ENCODE measurements at places on chromosomes 3 and 15.
A peak's percentile ranks its signal among the peaks of the same experiment; 100 is the strongest.

DNA sequence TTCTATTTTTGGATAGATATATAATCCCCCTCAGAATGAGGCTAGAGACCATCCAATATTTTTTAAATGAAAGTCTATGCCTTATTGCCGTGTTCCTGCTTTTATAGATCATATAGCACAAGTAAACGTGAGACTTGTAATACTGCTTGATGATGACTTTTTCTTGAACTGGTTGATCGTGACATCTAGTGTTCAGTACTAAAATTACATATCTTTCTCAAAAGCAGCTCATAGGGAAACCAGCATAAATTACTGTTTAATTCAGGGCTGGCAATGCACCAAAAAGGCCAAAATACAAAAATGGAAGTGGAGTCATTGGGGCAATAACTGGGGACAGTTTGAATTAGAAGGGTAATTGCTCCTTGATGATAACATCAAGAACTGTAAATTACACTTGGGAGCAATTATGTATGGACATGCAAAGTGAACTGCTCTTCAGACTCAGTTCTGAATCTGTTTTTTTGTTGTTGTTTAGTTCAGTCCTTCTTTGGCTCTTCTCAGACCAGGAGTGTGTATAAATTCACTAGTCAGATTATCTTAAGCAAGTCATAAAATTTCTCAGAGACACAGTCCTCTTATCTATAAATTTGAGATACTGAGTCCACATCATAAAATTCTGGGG, 325.3 kb downstream of the THSD4 start:
- peak; percentile 31 for DNase-seq

DNA sequence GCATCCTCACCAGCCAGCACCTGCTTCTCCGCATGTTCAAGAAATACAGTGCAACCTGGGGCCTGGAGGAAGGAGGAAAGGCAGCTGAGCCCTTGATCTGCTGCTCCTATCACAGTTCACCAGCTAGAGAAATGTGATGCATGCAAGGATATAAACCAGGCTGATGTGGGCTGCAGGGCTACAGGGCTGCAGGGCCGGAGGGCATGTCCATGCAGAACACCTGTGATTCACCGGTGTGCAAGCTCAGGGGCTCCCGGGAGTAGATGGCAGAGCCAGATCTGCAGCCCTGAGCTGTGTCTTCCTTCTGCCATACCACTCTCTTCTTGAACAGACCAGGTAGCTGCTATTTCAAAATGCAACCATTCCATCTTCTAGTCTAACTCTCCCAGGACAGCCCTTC, 84.9 kb downstream of the HMG20A start:
- no peak for DNase-seq

- no peak for DNase-seq
These were observed 548.8 kb upstream of the MDFIC2 start for GRCh38 chr3:70861234-70861633.

DNA sequence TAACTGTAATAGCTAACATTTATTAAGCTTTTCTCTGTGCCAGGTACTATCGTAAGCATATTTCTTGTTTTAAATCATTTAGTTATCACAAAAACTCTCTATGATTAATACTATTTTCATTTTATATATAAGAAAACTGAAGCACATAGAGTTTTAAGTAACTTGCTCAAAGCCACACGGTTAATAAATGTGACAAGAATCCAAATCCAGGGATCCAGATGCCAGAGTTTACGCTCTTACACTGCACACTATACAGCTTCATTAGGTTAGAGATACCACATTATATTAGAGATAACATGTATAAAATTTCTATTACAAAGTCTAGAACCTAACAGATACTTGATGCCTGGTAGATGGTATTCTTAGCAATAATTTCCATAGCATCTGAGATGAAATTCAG, 265.2 kb downstream of the SHOX2 start:
- no peak for DNase-seq

- DNase-seq: no peak
These were observed 14.5 kb downstream of the CAND2 start for GRCh38 chr3:12810961-12811360.

DNA sequence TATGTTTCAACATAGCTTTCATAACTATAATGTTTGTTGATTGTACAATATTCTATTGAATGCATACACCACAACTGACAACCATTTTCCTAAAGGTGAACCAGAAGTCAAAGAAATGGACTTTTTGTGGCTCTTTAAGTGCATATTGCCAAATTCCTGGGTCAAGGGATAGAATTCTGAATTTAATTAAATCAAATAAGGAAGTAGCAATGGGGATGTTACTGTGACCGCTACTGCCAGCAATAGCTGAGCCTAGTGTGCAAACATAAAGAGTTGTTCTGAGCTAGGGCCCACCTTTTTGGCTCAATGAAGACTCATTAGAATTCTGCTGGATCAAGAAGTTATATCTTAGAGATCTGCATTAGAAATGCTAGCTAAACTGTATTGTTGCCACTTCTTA, 17.3 kb upstream of the KBTBD8 start:
- DNase-seq: peak; percentile 29

GRCh38 chr15:58525991-58526421, 94.2 kb downstream of the LIPC start:
- peak; percentile 72 for DNase-seq

- DNase-seq: no peak
These were observed 338.7 kb upstream of the IL12A start for GRCh38 chr3:159649951-159650350.

- DNase-seq: no peak
These were observed 1.0 kb downstream of the LIMD1 start for GRCh38 chr3:45595364-45596195.

DNA sequence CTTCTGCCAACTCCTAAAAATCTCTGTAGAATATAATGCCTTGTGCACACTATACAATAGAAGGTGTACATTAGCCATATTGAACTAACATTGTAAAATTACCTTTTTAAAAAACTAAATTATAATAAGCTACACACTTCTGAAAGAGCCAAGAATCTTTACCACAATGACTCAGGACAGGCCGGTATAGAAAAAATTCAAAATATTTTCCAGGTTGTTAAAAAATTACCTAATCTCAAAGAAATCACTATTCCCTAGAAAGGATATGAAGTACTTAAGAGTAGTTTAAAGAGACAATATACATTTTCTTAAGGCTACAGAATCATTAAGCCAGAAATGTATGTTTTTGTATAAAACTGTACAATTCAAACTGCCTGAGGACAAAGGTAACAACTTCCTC, 48.5 kb downstream of the TJP1 start:
- no peak for DNase-seq

- no peak for DNase-seq
These were observed 9.1 kb upstream of the FEM1B start for GRCh38 chr15:68268405-68268804.

DNA sequence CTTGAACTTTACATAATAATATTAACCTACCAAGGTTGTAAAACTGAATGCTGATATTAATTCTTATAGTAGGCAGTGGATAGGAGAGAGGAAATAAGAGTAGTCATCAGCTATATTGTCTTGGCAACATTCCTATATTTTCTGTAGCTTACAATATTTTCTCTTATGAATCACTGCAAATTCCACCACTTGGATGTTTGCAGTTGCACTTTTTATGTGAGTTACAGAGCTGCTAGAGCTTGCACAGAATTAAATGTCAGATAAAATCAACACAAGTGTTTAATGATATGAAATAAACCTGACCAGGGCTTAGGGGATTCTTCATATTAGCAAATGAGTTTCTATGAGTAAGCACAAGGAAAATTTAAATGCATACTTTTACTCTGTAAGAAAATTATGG, 1710.1 kb downstream of the SI start:
- no peak for DNase-seq

DNA sequence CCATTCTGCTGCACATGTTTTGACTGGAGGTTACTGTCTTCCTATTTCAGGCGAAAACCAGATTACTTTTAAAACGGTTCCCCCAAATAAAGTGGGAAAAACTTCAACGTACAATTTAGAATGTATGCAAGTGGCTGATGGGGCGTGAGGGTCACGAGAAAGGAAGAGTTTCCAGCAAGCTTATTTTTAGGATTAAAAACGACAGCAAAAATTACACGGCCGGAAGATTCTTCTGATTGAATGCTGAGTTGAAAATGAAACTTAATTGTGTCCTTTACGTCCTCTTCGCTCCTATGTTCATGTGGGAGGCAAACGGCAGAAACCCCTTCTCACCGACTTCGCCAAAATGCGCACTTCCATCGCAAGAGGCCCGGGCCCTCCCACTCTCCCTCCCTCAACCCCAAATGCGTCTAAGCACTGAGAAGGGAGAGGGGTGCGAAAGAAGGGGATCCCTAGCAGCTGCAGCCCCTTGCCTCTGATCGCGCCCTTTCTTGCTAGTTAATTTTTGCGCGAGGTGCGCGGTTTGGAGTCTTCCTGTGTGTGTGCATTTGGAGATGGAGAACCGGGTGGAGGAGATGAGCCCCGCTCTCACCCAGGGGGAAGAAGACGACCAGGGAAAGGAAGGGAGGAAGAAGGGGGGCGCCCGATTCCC, 656 bp downstream of the CD47 start:
- DNase-seq: peak; percentile 63

DNA sequence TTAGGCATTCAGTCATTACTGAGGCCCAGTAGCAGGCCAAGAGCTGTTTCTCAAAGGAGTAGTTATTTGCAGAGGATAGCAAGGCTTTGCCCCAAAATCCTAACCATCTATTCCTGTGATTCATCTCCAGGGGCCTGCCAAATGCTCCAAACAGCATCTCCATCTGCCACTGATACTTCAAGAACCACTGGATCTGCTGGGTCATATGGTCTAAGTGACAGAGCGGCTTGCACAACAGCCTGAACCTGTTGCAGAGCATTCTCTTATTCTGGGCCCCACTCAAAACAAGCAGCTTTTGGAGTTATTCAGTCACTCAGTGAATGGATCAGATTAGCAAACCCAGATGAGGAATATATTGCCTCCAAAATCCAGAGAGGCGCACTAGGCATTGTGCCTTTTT, 68.8 kb upstream of the ALDH1A3 start:
- DNase-seq: no peak

DNA sequence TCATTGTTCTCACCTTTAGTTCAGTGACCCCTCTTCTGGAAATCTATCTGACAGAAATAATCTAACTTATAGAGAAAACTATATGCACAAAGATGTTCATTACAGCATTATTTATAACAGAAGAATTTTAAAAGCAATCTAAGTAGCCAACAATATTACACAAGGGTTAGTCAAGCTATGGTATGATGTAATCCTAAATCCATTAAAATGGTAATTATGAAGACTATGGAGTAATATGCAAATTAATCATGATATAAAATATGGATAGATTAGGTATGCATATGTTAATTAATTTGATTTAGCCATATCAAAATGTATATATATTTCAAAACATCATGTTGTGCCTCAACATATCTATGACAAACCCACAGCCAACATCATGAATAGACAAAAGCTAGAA, 17.7 kb upstream of the HERC1 start:
- DNase-seq: no peak

- peak; percentile 54 for DNase-seq
These were observed 75.2 kb downstream of the NEO1 start for GRCh38 chr15:73127302-73127936.

- no peak for DNase-seq
These were observed 9.3 kb downstream of the EOGT start for GRCh38 chr3:69004138-69004537.

DNA sequence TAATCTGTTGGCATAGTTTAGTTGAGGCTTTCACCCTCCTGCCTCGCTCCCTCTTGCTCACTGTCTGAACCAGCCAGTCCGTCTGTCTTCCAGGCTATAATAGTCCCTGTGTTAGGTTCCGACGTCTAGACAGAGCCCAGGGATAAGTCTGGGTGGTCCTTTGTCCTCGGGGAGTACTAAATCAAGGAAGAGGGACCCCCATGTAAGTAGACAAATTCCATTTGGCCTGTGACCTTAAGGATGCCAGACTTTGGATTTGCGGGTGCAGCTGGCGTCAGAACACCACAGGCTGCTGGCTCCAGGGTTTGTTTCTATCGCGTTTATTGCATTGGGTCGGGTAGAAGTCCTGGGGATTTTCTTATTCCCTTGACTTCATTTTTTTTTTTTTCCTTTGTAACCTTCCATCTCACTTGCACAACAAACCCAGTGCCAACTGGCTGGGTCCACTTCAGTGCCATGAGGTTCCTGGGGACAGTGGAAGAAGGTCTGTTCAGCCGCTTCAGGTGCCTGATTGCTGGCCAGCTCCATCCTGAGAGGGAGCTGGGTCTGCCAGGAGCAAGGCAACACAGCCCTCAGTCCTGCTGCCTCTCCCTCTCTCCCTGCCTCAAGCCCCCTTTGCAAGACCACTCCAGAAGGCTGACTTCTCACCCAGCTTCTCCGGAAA, 95.4 kb upstream of the KLHL25 start:
- DNase-seq: no peak

DNA sequence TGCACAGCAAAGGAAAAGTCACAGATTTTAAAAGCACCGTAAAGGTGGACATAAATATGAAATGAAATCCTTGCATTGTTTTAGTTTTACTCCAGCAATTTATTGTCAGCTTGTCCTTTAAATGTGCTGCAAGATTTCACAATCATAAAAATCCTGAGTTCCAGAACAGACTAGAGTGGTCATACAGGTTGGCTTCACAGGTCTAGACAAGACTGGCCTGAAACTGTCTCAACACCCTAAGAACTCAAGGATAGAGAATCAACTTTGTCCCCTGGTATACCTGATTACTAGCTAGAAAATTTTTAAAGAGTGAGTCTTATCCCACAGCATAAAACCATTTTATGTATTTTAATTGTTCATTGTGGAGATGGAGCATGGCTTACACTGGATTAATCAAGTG, 521.7 kb upstream of the MCTP2 start:
- DNase-seq: no peak

GRCh38 chr3:19888428-19889152, 45.4 kb downstream of the EFHB start:
- no peak for DNase-seq

GRCh38 chr3:186213946-186214345, 105.1 kb upstream of the ETV5 start:
- no peak for DNase-seq

DNA sequence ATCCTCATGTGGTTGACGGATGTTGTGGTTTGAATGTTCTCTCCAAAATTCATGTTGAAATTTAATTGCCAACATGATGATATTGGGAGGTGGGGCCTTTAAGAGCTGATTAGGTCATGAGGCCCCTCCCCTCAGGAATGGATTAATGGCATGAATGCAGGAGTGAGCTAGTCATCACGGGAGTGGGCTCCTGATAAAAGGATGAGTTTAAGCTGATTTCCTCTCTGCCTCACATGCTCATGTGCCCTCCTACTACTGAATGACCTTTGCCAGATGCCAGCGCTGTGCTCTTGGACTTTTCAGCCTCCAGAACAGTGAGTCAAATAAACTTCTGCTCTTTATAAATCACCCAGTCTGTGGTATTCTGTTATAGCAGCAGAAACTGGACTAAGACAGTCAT, 111.2 kb downstream of the MYO5A start:
- peak; percentile 42 for DNase-seq

- no peak for DNase-seq
These were observed 133.9 kb upstream of the PFN2 start for GRCh38 chr3:150104564-150104963.

DNA sequence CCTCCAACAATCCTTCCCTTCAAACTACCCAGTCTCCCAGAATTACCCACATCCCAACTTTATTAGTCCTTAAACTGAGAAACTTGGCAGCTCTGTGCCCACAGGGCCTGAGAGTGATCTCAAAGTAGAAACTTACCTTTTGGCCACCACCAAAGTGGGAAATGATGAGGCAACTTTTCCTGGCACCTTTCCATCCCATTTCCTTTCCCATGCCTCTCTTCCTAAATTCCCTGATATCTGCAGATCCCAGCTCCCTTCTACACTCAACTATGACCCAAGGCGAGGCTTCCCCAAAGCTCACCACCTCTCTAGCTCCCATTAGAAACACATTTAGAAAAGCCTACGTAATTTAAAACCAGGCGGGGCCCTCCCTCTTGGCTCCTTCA, 271.9 kb downstream of the FOXP1 start:
- no peak for DNase-seq
